ENCODE measurements at places on chromosomes 13 and 19.

GRCh38 chr13:82772816-82773215 is 1109.5 kb downstream of the SLITRK1 start:
- DNase-seq = no peak

GRCh38 chr13:75806117-75806516 is 170.0 kb downstream of the LMO7 start:
- no peak for DNase-seq

GRCh38 chr13:101267656-101268055 is 148.7 kb downstream of the NALCN start:
- DNase-seq = no peak

- peak; percentile 35 for DNase-seq
Observed at GRCh38 chr19:54302257-54302656, 10.7 kb downstream of the LILRA5 start.

GRCh38 chr13:97986835-97987234 is 33.4 kb downstream of the IPO5 start:
- DNase-seq = no peak

GRCh38 chr19:13284929-13285928 is 135.0 kb downstream of the IER2 start:
- DNase-seq = no peak

- no peak for DNase-seq
Observed at GRCh38 chr13:36082396-36082795, 48.8 kb downstream of the DCLK1 start.

- no peak for DNase-seq
Observed at GRCh38 chr13:66781241-66781640, 448.9 kb downstream of the PCDH9 start.
